ENCODE measurements at places on chromosomes 11 and 22. TPM values are rescaled to one million over a fixed set of nuclear protein-coding genes. Genes with fewer than 3 reads are reported as not detected.

The IL10RA gene
- polyA plus RNA-seq = 3.8 TPM

The LDHAL6A gene
- polyA plus RNA-seq = 0.14 TPM

The C11orf16 gene
- not detected for polyA plus RNA-seq

The SLN gene
- 2,452 TPM for polyA plus RNA-seq

The SGSM1 gene
- 0.09 TPM for polyA plus RNA-seq

The CARD18 gene
- polyA plus RNA-seq = not detected

The NELL1 gene
- 5.1 TPM for polyA plus RNA-seq

The EMSY gene
- polyA plus RNA-seq = 17.3 TPM

The SCN3B gene
- polyA plus RNA-seq = 54.9 TPM

The MS4A3 gene
- 0.80 TPM for polyA plus RNA-seq

The TMPRSS4 gene
- 0.10 TPM for polyA plus RNA-seq
